NCI-H1930 (cell line): ENCODE measurements at places on chromosomes 1 and 21.

DNA sequence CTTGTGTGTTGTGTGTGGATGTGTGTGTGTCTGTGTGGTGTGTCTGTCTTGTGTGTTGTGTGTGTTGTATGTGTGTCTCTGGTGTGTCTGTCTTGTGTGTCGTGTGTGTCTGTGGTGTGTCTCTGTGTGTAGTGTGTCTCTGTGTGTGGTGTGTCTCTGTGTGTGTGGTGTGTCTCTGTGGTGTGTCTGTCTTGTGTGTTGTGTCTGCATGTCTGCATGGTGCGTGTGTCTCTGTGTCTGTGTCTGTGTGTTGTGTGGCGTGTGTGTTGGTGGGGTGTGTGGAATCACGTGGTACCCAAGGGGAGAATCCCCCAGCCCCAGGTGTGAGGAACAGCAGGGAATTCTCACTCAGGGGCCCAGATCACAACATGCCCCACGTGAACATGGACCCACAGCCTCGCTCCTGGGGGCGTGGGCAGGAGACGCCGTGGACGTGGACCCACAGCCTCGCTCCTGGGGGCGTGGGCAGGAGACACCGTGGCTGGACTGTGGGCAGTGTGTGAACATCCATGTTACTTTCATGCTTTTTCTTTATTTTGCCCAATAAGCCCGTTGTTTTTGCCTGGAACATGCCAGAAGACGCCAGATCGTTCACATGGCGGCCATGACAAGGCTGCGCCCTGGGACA is 67.8 kb downstream of the SLC19A1 start:
- DNase-seq, result no peak

DNA sequence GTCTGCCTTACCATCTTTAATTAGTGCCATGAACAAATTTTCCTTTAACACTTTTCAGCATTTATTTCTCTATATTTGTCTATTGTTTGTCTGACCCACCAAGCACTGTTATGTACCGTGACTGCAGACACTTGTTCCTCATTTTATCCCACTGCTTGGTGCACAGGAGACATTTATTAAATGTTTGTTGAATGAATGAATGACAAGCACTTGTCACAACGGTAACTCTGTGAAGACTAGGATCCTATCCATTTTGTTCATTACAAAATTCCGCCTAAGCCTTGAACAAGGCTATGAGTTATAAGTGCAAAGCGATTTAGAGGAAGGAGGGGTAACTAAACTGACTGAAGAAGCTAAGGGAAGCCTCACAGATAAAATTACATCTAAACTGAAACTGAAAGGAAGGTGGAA is 379 bp upstream of the STRIP1 start:
- no peak for DNase-seq

GRCh38 chr21:43269440-43269839 is 100.6 kb downstream of the CRYAA start:
- no peak for DNase-seq

GRCh38 chr1:58165073-58165472 is 381.5 kb downstream of the OMA1 start:
- no peak for DNase-seq

DNA sequence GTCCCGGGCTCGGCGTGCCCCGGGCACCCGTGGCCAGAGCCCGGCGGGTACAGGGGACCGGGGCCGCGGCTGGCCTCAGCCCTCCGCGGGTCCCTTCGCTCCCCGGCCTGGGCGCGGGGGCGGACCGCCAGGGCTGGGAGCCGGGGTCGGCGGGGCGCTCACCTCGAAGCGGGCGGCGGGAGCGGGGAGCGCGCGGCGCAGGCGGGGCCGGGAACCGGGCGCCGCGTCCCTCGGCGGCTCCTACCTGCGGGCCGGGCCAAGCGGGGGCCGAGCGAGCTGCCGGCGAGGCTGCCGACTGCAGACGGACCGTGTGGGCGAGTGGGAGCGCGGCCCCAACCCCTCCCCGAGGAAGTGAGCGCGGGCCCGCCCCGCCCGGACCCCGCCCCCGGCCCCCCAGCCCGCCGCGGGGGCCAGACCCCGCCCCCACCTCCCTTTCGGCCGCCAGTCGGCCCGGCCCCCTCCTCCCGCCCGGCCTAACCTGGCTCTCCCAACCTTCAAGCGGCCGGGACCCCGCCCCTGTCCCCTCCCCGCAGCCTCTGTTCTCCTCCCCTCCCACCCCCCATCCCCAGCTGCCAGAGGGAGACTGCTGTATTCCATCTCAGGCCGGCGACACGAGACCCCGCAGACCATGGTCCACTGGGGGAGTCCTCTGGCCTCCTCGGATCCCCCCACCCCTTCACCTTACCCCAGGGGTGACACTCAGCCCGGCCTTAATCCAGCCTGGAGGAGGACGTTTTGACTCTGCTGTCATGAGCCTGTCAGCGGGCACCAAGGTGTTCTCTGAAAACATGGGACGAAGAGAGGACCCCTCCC is at the start of gene FHL3:
Gene FHL3, minus strand, starts transcription at position 320 of the 813 bp plus-strand sequence. CDS start 6,102 bp downstream, outside the sequence.
- DNase-seq, result no peak

- DNase-seq, result no peak
Measured at GRCh38 chr1:86741947-86742572, 37.7 kb downstream of the SH3GLB1 start.

- no peak for DNase-seq
Measured at GRCh38 chr1:150085406-150085805, 17.8 kb downstream of the VPS45 start.

DNA sequence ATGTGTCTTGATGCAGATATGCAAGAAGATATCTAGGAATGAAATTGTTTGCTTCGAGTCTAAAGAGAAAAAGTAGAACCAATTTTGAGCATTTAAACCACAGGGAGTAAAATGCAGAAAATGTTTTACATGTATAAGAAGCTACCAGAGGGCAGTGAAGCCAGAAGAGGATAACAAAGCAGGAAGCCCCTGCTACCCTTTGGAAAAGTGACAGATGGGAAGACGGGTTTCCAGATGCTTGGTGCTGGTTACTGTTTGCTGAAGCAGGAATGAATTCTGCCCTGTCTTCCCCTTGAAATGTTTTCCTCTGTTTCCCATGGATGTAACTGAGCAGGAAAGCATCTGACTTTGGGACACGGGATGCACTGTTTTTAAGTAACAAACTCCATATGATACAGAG is 822.2 kb downstream of the MRPL39 start:
- no peak for DNase-seq

DNA sequence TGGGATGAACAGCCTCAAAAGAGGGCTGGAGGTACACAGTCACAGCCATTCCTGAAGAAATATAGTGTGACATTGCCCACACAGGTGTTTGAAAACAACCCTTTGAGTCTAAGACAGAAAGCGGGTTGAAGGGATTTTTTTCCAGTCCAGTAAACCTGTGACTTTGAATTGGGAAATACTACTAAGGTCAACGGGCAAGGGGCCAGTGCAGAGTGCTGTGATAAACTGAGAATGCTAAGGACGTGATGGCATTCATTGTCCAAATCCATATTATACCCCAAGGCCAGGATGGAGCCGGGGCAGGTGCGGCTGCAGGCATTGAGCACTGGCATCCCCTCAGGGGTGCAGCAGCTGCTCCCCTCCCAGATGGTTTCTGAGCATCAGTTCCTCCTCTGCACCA is 36.6 kb downstream of the KIAA0040 start:
- no peak for DNase-seq

DNA sequence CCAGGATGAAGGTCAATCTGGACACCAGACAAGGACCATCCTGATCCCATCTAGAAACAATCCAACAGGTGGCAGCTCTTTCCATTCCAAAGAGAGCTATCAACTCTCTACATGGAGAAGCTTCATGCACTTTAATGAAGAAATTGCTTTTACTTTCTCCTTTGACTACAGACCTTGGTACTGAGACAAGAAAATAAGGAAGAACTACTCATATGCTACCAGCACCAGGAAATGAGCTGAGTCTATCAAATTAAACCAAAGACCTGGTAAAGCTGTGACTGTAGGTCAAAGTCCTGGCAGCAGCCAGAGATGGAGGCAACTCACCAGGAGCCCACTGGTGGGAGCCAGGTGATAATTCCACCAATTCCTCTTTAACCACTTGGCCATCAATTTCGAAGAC is 64.3 kb upstream of the LRRC8B start:
- no peak for DNase-seq

- no peak for DNase-seq
Measured at GRCh38 chr1:65148548-65149350, 746 bp downstream of the AK4 start.

GRCh38 chr1:236124965-236125364 is 17.4 kb upstream of the GPR137B start:
- DNase-seq, result peak; percentile 12

GRCh38 chr1:196467230-196467925 is 140.9 kb downstream of the KCNT2 start:
- no peak for DNase-seq

DNA sequence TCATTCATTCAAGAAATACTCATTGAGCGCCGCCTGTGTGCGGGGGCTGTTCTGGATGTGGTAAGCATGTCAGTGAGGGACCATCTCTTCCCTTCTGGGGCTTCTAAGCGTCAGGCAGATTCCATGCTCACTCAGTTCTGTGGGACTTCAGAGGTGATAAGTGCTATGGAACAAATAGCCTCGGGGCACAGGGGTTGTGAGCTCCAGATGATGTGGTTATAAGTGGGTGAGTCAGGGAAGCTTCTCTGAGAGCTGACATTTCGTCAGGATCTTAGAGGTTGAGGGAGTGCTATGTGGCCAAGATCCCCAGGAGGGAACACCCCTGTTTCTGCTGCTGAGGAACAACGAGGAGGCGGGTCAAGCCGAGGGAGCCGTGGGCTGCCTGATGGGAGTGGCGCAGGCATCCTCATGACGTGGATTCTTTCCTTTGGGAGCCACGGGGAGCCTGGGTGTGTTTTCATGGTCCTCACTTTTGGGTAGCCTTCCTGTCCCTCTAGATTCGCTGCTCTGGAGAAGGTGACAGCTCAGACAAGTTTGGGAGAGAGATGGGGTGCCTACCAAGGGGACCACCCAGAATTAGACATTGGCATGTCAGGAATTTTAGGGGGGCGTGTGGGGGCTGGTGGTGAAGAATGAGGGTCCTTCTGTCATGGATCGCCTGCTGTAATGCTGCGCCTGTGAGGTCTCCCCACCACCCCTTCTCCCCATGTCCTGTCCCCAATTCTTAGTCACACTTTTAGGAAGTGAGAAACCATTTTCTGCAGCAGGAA is 38.5 kb downstream of the HUNK start:
- no peak for DNase-seq

DNA sequence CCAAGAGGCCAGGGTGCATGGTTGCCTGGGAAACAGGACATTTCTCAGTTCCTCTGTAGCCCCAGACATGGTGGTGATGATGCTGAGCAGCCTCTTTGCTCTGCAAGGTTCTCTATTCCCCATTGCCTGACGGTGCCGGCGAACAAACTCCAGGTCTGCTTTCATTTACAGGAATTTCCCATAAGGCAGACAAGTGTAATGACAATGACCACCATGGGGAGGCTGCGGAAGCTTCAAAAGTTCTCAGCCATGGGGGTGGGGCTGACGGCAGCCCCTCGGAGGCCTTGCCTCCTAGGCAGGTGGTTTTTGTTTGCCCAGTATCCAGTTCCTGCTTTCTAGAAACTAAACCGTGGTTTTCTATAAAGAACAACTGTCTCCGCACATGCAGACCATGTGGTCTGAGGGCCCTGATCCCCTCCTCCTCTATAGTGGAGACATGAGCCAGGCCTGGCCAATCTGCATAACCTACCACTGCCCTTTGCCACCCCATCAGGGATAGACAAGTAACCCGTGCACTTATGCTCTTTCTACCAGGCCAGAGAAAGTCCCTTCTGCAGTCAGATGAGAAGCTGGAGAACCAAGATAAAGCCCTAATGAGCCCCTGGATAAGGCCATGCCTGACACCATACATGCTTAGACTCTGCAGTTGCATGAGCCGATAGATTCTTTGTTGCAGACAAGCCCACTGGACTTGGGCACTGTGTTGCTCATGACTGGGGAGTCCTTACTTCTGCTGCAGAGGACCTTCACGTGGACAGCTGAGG is 54.1 kb downstream of the LDLRAD2 start:
- no peak for DNase-seq

DNA sequence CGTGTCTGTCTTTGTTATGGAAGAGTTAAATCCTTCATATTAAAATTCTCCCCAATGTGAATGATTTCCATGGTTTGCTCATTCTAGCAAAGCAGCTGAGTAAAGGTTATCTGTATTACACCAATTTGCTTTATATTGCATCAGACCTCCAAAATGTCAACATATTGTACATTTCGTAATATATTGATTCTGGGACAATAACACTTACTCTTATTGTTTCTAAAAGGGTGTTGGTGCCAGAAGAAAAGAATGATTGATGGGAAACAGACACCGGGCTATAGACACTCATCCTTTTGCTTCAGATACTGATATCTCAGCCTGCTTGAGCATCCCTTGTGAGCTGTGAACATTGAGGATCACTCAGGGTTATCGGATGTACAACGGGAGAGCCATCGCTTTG is 7.0 kb downstream of the NTNG1 start:
- peak; percentile 63 for DNase-seq

- no peak for DNase-seq
Measured at GRCh38 chr1:226635456-226635941, 86.9 kb downstream of the STUM start.

GRCh38 chr1:31822766-31823165 is 6.9 kb upstream of the SPOCD1 start:
- no peak for DNase-seq

- no peak for DNase-seq
Measured at GRCh38 chr1:70083519-70083918, 121.9 kb downstream of the LRRC40 start.

DNA sequence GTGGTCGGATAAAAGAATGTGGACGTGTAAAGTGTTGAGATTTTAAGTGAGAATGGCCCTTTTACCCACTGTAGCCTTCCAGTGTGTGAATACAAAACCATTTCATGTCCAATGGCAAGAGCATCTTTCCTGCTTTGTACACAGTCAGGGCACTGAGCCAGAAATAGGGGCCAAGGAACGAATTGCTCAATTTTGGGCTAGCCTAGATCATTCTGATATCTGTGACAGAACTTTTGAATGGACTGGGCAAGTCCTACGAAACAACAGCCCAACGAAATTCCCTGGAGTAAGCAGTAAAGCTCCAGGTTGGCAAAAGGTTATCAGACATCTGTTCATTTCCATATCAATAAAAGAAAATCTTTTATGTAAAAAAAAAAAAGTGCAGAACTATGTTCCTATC is 5.5 kb downstream of the KIF26B start:
- DNase-seq, result no peak

GRCh38 chr1:220703305-220703704 is 13.1 kb downstream of the C1orf115 start:
- DNase-seq, result no peak

GRCh38 chr1:10782491-10783244 is 13.8 kb downstream of the CASZ1 start:
- no peak for DNase-seq

GRCh38 chr1:171263901-171264300 is 15.6 kb downstream of the FMO1 start:
- no peak for DNase-seq

- no peak for DNase-seq
Measured at GRCh38 chr1:66247415-66248208, 286.3 kb upstream of the SGIP1 start.

- no peak for DNase-seq
Measured at GRCh38 chr1:155207806-155208540, at the start of gene THBS3. THBS3 (minus strand) TSS chr1:155207897; CDS start chr1:155207876, 21 bp downstream.

- DNase-seq, result no peak
Measured at GRCh38 chr1:1605034-1605591, 5.2 kb upstream of the FNDC10 start.
